ENCODE measurements at places on chromosomes 2 and 18. TPM values are rescaled to one million over a fixed set of nuclear protein-coding genes. Genes with fewer than 3 reads are reported as not detected.

DNA sequence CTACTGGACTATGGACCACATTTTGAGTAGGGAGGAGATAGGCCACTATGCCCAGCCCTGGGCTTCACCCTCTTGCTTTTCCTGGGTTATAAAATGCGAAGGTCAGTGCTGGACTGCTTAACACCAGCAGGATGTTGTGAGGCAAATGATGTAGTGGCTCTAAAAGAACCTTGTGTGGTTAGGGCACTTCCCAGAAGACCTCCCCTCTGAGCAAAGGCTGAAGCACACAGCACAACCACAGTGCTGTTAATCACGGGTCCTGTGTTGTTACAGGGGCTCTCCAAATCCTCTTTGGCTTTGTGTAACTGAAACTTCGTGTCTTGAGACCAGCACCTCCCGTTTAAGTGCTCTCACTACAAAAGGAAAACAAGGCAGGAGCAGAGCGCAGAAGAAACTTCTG, 166.9 kb downstream of the KLHL29 start:
- H3K4me3 ChIP-seq, result no peak overlapping the region
- H3K36me3 ChIP-seq, result no peaks in the 10 kb centered on the region
- H3K27me3 ChIP-seq, result no peaks in the 10 kb centered on the region
- peaks cover 35% of the 10 kb centered on the region for H3K4me1 ChIP-seq
- DNase-seq, result no peak

- no peaks in the 10 kb centered on the region for H3K36me3 ChIP-seq
- no peak overlapping the region for H3K4me3 ChIP-seq
- no peak for DNase-seq
- H3K27me3 ChIP-seq, result no peaks in the 10 kb centered on the region
Observed at GRCh38 chr2:134138115-134138514, 115.8 kb upstream of the MGAT5 start.

DNA sequence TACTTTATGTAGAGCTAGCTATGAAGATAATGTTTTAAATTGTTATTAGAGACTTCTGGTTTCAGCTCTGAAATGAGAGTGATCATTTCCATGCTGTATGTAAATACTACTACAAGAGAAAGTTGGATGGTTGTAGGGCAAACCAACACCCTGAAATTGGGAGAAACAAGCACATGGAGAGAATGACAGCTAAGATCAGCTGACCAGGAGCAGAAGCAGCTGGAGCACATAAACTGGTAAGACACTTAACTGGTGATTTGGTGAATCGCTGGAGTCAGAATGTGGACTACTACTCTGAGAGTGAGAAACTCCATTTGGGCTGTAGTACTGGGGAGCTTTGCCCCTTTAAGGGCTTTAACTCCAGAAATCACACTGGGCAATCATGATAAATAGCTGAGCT, 226.8 kb downstream of the RND3 start:
- H3K4me3 ChIP-seq, result no peak overlapping the region
- DNase-seq, result no peak
- no peaks in the 10 kb centered on the region for H3K36me3 ChIP-seq

LAPTM4A gene
- 121 TPM for polyA plus RNA-seq

HRH4 gene
- polyA plus RNA-seq, result not detected

CTLA4 gene
- not detected for polyA plus RNA-seq

Data from stomach (tissue), 19 donors.